ENCODE measurements at places on chromosomes 5 and 9.

- no peak for DNase-seq
These were observed 33.4 kb downstream of the SLCO4C1 start for GRCh38 chr5:102262688-102263087.

GRCh38 chr9:114448706-114449105 is 56.6 kb downstream of the WHRN start:
- no peak for DNase-seq

DNA sequence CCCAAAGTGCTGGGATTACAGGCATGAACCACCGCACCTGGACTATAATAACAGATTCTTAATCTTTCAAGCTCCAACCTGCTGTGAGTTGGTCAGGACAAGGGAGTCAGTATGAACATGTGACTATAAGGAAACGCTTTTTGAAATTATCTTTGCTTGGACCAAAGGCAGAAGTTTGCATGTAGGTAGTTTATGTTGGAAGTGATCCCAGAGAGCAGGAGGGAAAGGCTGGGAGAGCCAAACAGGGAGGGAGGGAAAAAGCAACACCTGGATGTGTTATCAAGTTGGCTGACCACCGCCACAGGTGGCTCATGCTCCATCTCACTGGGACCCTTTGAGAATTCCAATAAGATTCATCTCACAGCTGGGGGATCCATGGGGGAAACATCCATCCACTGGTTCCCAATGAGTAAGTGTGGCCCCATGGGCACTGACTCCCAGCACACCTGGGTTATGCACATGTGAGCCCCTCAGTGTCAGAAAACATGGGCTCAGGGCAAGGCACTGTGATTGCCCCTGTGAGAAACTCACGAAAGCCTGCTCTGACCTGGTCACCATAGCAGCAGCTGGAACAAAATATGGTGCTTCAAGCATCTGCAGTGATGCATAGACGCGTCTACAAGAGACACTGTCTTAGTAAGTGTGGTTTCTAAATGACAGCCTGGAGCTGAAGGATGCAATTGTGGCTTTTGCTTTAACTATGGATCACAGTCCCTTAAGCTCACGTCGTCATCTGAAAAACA is 62.1 kb downstream of the ARSB start:
- DNase-seq: peak; percentile 77

DNA sequence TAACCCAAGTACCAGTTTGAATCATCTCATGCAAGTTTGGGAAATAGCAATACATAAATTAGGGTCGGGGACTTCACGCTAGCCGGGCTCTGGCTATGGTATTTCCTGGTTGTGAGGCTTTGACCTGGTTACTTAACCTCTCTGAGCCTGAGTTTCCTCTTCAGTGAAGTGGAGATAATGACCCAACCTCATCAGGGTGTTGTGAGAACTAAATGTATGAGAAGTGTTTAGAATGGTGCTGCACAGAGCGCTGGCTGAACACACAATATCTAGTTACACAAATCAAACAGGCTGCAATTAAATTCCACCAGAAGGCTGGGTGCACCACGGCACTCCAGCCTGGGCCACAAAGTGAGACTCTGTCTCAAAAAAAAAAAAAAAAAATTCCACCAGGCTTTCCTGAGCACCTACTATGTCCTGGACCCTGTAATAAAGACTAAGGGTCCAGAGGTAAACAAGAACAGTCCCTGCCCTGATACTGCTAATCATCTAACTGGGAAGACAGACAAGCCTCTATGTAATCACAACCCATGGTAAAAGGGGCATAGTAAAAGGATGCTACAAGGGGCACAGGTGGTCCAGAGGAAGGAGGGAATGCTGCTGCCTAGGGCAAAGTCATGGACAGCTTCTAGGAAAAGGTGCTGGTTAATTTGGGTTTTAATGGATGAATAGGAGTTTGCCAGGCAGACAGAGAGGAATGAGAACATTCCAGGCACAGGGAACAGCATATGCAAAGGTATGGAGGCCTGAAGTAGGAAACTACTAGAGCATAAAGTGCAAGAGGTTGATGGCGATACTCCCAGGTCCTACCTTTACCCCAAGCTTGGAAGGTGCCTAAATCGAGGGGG is 27.7 kb downstream of the DUSP1 start:
- DNase-seq: no peak

GRCh38 chr9:30075451-30076199 is 2308.8 kb upstream of the ACO1 start:
- peak; percentile 87 for DNase-seq

- no peak for DNase-seq
These were observed 239.9 kb downstream of the ATPSCKMT start for GRCh38 chr5:10009802-10010201.

GRCh38 chr5:133142782-133143181 is 91.0 kb downstream of the HSPA4 start:
- no peak for DNase-seq

DNA sequence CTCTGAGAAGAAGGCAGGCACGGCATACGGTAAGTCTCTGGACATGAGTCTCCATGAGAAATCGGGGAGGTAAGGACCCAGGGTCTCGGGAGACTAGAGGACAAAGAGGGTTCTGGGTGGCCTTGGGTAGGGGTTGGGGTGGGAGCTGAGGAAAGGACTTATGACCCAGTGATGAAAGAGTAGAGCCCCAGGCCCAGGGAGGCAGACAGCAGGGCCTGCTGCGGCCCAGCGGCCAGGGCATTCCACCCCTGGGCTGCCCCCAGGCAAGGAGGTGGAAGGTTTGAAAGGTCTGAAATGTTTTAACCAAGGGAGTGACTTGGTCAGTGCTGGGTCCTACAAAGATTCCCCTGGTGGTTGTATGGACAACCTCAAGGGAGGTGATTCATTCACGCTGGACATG is 89.1 kb downstream of the CRB2 start:
- no peak for DNase-seq

DNA sequence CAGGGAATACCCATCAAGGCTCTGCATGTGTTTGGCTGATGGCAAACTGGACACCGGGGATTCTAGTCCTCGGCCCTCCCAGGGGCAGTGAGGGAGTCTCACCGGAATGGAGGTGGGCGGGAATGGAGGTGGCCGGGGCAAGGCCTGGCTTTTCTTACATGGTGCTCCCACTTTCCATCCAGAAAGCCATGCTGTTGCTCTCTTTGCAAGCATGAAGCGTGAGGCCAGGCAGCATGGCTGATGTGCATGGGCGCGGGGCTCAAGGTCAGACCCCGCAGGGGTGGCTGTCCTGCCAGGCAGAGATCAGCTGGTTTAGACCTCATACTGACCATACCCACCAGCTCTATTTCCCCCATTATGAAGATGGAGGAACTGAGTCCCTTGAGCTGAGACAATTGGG is 108.0 kb upstream of the PHYKPL start:
- DNase-seq: no peak

- DNase-seq: no peak
These were observed 22.2 kb downstream of the NKD2 start for GRCh38 chr5:1030801-1031271.

DNA sequence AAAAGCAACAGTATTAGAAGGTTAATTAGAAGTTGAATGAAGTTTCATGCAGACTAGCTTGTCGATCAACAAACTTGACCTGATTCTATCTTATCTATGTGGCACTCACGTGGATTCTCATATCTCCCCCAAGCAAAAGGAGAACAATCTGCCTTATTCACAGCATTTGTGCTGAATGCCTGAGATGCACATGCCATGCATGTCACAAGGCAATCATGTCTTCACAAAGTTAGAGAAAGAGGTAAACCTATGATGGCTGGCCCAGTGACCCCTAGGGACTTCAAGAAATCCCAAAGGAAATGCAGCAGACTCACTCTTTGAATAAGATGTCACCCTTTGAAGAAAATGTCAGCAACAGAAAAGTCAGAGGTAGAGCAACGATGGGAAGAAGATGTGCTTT is 17.6 kb upstream of the SHOC1 start:
- DNase-seq: no peak

GRCh38 chr5:36529142-36529541 is 77.3 kb upstream of the SLC1A3 start:
- DNase-seq: no peak

GRCh38 chr9:113523421-113524141 is 60.1 kb downstream of the RGS3 start:
- DNase-seq: peak; percentile 51

Measured in activated CD4-positive, alpha-beta T cell treated with anti-CD3 and anti-CD28 coated beads, Interleukin-2, amount 50 U/mL, for 16 hours (primary cell).